ENCODE measurements at places on chromosomes 16 and 17. TPM values are rescaled to one million over a fixed set of nuclear protein-coding genes. Genes with fewer than 3 reads are reported as not detected.

AXIN2 gene
- total RNA-seq: 0.13 TPM

SERPINF2 gene
- 0.98 TPM for total RNA-seq

HYDIN gene
- total RNA-seq: 0.11 TPM

CLEC18B gene
- 3.9 TPM for total RNA-seq

FOXN1 gene
- not detected for total RNA-seq

CCDC144A gene
- total RNA-seq: 2.6 TPM

ATF7IP2 gene
- total RNA-seq: 18.3 TPM

CCDC78 gene
- 16.5 TPM for total RNA-seq

ZNF48 gene
- total RNA-seq: 11.2 TPM

TAT gene
- total RNA-seq: not detected
